ENCODE measurements at places on chromosomes 3 and 15.

GRCh38 chr3:76487446-76487845, 552.5 kb upstream of the ROBO2 start:
- no peak for DNase-seq

- DNase-seq: no peak
Measured at GRCh38 chr3:179788996-179789395, 136.2 kb downstream of the USP13 start.

DNA sequence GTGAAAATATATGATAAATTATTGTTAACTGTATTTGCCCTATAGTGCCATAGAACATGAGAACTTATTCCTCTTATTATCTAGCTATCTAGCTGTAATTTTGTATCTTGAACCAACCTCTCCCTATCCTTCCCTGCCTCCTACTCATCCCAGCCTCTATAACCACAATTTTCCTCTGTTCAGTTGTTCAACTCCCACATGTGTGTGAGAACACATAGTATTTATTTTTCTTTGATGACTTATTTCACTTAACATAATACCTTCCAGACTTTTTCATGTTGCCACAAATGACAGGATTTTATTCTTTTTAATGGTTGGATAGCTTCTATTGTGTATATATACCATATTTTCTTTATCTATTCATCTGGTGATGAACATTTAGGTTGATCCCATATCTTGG, 85.4 kb upstream of the SUCLG2 start:
- no peak for DNase-seq

DNA sequence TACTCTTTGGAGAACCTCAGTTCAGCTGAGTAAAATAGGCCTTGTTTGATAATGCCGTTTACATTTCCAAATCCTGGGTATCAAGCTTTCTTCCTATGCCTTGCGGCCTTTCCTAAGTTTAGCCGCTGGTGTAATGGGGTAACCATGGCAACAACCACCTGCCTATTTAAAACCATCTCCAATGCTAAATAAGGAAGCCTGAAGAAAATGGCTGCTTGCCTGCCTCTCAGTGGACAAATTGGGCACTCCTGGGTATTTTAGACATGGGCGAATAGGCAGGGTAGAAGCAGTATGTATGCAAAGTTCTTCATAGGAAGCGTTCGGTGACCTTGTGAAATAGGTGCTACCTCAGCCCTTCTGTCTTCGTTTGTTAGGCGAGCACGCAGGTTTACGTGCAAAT, 122.7 kb downstream of the DGKG start:
- DNase-seq: no peak

- DNase-seq: no peak
Measured at GRCh38 chr15:51071578-51071977, 23.1 kb downstream of the TNFAIP8L3 start.

DNA sequence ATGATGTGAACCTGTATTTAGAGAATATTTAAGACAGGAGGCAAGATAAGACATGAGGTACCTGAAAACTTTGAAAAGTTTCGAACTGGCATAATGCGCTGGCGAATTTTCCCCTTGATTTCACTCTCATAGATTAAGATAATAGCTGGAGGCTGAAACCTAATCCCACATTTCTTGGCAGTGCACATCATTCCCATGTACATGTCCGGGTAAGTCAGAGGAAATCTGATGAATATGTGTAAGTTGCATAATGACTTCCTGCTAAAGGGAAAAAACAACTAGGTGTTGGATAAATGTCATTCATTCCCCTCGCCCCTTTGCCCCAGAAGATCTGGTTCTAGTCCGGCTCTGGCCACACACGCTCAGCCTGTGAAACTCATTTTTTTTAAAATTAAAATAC, 3.6 kb downstream of the CEP19 start:
- DNase-seq: no peak

- DNase-seq: no peak
Measured at GRCh38 chr3:119639494-119640350, 20.7 kb downstream of the POPDC2 start.

- DNase-seq: no peak
Measured at GRCh38 chr3:18378218-18378617, 46.9 kb downstream of the SATB1 start.

GRCh38 chr3:191068946-191069813, 129.9 kb upstream of the OSTN start:
- DNase-seq: no peak

DNA sequence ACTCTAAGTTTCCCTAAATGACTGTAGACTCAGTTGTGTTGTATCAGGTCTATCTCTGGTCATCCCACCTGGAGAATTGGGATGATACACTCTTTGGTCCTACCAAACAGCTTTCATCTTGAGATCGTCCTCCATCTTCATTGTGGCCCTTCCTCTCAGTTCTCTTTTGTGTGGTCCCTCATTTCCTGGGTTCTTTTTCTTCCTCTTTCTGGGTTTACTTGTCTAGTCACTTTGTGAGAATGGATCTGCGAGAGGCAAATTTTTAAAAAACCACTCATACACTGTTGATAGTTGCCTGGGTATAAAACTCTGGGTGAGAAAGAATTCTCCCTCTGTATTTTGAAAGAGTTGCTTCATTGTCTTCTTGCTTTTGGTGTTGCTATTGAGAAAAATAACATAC, 6.0 kb upstream of the AMOTL2 start:
- no peak for DNase-seq

- DNase-seq: no peak
Measured at GRCh38 chr3:54801977-54802376, 125.9 kb downstream of the LRTM1 start.

- DNase-seq: no peak
Measured at GRCh38 chr3:186997061-186997460, 66.7 kb downstream of the ST6GAL1 start.

GRCh38 chr15:69344238-69344637, 45.5 kb downstream of the PAQR5 start:
- no peak for DNase-seq

GRCh38 chr3:20103731-20104130, 63.5 kb downstream of the KAT2B start:
- DNase-seq: no peak

DNA sequence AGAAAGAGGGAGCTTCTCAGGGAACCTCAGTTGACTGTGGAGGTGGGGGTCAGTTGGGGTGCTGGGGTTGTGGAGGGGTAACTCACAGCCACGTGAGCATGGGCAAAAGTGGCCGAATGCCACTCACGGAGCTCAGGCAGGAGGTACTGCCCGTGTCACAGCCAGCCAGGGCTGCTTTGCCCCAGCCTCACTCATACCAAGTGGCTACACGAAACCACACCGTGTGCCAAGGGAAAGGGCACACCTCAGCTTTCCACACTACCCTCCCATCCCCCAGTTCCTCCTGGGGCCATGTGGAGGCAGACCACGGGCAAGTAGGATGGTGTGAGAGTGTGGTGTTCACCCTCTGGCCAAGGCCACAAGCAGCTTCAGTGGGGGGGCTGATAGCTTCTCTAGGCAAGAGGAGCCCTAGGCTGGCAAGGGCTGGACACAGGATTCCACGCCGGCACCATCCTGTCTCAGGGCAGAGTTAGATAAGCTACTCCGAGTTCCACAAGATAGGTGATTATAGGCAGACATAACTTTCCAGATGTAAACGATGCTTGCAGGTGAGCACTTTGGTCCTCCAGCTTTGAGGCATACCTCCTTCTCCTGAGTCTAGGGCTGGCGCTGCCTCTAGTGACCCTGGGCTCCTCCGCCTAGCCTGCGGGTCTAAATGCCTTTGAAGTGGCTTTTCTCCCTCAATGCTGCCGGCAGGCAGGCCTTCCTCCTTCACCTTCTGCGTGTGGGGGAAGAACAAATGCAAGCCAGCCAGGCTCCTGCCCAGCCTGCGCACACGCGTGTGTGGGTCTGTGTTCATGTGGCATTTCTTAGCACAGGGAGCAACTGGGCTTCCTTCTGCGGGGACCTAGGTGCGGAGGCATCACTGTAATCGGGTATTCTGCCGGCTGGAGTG, 25.0 kb downstream of the RGMA start:
- no peak for DNase-seq

- no peak for DNase-seq
Measured at GRCh38 chr3:168025076-168025475, 70.6 kb downstream of the GOLIM4 start.

DNA sequence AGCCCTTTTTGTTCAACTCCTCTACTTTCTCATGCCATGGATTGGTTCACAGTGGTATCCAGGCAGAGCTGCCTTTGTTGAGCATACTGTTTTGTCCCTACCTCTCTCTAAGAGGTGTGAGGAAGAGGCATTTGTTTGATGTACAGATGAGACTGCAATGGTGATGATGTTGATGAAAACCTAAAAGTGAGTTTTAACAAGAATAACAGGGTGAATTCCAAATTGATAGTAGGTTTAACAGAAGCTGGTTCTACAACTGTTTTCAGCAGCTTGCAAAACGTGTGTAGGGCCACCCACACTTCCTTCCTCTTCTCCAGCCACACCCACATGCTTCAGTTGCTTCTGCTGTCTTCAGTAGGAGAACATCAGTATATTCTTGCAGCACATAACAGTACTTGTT, 10.2 kb downstream of the SNRK start:
- peak; percentile 96 for DNase-seq

GRCh38 chr3:127387556-127388153, 99.8 kb upstream of the PRR20G start:
- DNase-seq: no peak

- no peak for DNase-seq
Measured at GRCh38 chr3:18086760-18087159, 338.4 kb downstream of the SATB1 start.

DNA sequence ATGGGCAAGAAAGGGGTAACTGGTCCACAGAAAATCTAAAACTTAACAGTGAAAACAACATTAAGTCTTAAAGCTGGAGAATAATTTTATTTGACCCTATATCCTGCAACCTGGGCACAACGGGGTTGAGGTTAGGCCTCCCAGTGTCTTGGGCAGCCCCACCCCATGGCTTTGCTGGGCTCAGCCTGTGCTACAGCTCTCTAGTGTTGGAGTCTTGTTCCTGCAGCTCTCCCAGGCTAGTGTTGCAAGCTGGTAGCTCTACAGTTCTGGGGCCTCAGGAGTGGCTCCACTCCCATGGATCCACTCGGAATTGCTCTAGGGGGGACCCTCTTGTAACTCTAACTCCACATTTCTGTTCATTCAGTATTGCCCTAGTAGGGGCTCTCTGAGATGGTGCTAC, 24.9 kb upstream of the GNB4 start:
- DNase-seq: no peak

DNA sequence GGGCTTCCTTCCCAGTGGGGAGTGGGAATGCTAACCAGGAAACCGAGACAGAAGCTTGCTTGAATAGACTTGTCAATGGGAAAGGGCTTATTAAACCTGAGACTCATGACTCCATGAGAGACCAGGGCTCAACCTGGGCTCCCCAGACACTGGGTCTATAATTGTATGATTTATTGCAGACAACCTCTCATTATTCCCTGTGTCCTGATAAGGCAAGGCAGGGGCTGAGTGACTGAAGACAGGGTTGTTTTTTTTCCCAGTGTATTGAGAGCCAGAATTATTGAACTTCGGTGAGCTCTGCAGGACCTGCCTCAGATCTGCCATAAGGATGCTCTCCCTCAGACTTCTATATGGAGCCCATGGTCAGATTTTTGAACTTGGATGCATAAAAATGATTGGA, 79.5 kb upstream of the KLHL25 start:
- no peak for DNase-seq
